Articular chondrocyte of knee joint (primary cell): ENCODE measurements at places on chromosomes 7 and 10. TPM values are rescaled to one million over a fixed set of nuclear protein-coding genes. Genes with fewer than 3 reads are reported as not detected.

The PLXNA4 gene
- 14.5 and 21.7 TPM in 2 replicates for total RNA-seq

The HOXA3 gene
- total RNA-seq, result 8.1 and 9.4 TPM in 2 replicates

The RNF148 gene
- total RNA-seq, result 0.65 and 0.78 TPM in 2 replicates

The MTURN gene
- 25.4 and 28.1 TPM in 2 replicates for total RNA-seq

The CARD11 gene
- under 0.01 TPM in 1 of 2 replicates, not detected in the other for total RNA-seq

The NKX1-2 gene
- total RNA-seq, result not detected in 2 replicates

The SAMD9L gene
- 30.7 and 48.0 TPM in 2 replicates for total RNA-seq

The BMPR1A gene
- 90.9 and 96.3 TPM in 2 replicates for total RNA-seq

The ZNF853 gene
- 0.86 and 4.8 TPM in 2 replicates for total RNA-seq

The PDGFA gene
- 28.1 and 34.6 TPM in 2 replicates for total RNA-seq

The FAS gene
- 33.8 and 51.1 TPM in 2 replicates for total RNA-seq

The PCDH15 gene
- not detected in 2 replicates for total RNA-seq

The ATRNL1 gene
- 2.5 and 12.5 TPM in 2 replicates for total RNA-seq

The CPN1 gene
- total RNA-seq, result not detected in 2 replicates

The TAS2R4 gene
- total RNA-seq, result 2.4 and 3.8 TPM in 2 replicates

The ZNF467 gene
- under 0.01 and 0.11 TPM in 2 replicates for total RNA-seq

The CDC123 gene
- 111 and 114 TPM in 2 replicates for total RNA-seq

The TCF7L2 gene
- 14.4 and 18.8 TPM in 2 replicates for total RNA-seq

The ASZ1 gene
- total RNA-seq, result not detected in 2 replicates

The ACHE gene
- not detected in 2 replicates for total RNA-seq

The OR2A42 gene
- 0.22 and 0.26 TPM in 2 replicates for total RNA-seq

The SRGN gene
- 183 and 191 TPM in 2 replicates for total RNA-seq

The AKR1B15 gene
- total RNA-seq, result 0.43 TPM in 1 of 2 replicates, not detected in the other

The NEUROD6 gene
- total RNA-seq, result not detected in 2 replicates

The ADCYAP1R1 gene
- not detected in 2 replicates for total RNA-seq

The CYP2C18 gene
- total RNA-seq, result 0.22 TPM in 1 of 2 replicates, not detected in the other

The PNLIPRP3 gene
- total RNA-seq, result not detected in 2 replicates

The FAM24B gene
- 4.1 TPM in 2 replicates for total RNA-seq

The CUBN gene
- total RNA-seq, result 1.4 and 2.2 TPM in 2 replicates

The LIPM gene
- total RNA-seq, result not detected in 2 replicates

The CALY gene
- total RNA-seq, result not detected in 2 replicates

The TRA2A gene
- total RNA-seq, result 33.6 and 40.6 TPM in 2 replicates

The MEIG1 gene
- total RNA-seq, result 0.91 TPM in 1 of 2 replicates, not detected in the other

The C7orf57 gene
- under 0.01 TPM in 1 of 2 replicates, not detected in the other for total RNA-seq

The DOCK1 gene
- 78.9 and 102 TPM in 2 replicates for total RNA-seq

The TRIL gene
- total RNA-seq, result 0.13 and 0.22 TPM in 2 replicates
